ENCODE measurements at places on chromosomes 7 and 10. TPM values are rescaled to one million over a fixed set of nuclear protein-coding genes. Genes with fewer than 3 reads are reported as not detected.

GRCh38 chr7:30184791-30185487 lies 50.2 kb downstream of the MTURN start:
- no peak for DNase-seq

GRCh38 chr7:5360451-5360850 lies 63.2 kb downstream of the TNRC18 start:
- no peak for DNase-seq

GRCh38 chr7:12633582-12633981 lies 53.9 kb upstream of the ARL4A start:
- DNase-seq: no peak

DNA sequence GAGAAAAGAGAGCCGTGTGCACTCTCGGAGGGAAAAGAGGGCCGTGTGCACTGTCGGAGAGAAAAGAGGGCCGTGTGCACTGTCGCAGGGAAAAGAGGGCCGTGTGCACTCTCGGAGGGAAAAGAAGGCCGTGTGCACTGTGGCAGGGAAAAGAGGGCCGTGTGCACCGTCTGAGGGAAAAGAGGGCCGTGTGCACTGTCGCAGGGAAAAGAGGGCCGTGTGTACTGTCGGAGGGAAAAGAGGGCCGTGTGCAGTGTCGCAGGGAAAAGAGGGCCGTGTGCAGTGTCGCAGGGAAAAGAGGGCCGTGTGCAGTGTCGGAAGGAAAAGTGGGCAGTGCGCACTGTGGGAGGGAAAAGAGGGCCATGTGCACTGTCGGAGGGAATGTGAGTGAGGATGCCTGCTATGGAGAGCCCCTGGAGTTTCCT lies 188.7 kb downstream of the DNAJB6 start:
- DNase-seq: no peak

- DNase-seq: no peak
These were observed 78.8 kb upstream of the FAM180A start for GRCh38 chr7:135827391-135827790.

GRCh38 chr10:73095481-73096021 lies 1.1 kb downstream of the P4HA1 start:
- peak; percentile 79 for DNase-seq

KIAA1217 gene
- polyA plus RNA-seq: 112 TPM

DNA sequence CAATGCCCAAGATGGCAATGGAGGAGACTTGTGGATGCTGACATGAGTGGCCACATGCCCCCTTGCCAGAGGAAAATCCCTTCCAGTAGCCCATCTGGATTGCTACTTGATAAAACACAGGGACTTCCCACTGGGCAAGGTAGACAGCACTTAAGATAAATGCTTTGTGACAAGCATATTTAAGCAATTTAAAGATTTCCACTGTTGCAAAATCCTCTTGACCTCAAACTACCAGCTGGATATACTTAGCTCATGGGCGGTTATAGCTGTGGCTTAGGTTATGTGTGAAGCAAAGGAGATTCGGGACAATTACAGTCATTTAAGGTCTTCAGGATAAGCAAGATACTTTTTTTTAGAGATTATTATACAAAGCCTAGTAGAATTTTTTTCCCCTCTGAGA lies 238.1 kb downstream of the BMPER start:
- DNase-seq: no peak

CHN2 gene
- polyA plus RNA-seq: 18.1 TPM

GRCh38 chr7:155722118-155722517 lies 77.7 kb downstream of the RBM33 start:
- no peak for DNase-seq

DNA sequence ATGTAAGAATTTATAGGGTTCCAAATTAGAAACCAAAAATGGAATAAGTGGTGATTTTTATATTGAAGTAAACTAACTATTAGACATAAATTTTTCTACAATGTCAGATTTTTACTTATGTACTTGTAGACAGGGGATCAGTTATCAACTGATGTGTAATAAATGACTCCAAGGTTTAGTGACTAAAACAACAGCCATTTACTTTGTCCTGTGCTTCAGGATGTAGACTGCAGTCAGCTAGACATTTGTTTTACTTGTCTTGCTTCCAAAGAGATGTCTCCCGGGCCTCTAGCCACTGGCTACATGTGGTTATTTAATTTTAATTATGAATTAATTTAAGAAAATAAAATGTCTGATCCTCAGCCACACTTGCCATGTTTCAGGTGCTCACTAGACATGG lies 249.7 kb upstream of the IGFBP3 start:
- no peak for DNase-seq

- DNase-seq: no peak
These were observed 63.7 kb downstream of the TRUB1 start for GRCh38 chr10:115001506-115002381.

GRCh38 chr7:77467408-77467807 lies 51.3 kb upstream of the GSAP start:
- no peak for DNase-seq

DNA sequence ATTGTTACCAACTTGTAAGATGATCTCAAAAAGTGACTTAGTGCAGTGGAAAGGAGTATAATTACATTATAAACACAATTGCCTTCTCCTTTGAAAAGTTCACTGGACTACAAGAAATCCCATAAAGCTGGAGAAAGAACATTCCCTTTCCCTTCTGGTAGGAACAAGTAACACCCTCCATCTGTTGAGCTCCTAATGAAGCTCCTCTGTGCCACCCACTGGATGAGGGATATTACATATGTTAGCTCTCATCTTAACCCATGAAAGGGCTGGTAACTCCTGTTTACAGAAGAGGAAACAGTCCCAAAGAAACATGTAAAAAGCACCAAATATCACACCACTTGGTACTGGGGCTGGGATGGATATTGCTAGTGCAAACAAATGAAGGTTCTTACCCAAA lies 8.1 kb downstream of the PGAM1 start:
- no peak for DNase-seq

DNA sequence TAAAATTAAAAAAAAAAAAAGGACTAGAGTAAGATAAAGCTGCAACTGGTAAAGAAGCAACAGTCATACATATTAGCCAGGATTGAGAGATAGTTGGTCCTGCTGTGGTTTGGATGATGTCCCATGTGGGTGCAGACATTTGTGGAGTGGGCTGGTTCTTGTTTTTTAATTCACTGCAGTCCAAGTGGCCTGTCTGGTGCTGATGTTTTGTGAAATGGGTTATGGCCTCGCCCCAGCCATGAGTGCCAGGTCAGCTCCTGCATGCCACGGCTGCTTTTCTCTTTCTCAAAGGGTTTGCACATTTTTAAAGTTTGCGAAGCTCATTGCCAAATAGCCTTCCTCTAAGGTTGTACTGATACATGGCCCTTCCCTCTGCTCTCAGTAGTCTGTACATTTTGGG lies 14.1 kb upstream of the BTBD16 start:
- no peak for DNase-seq

GRCh38 chr7:22876986-22877729 lies 54.5 kb upstream of the TOMM7 start:
- no peak for DNase-seq

NUTM2B gene
- 2.7 TPM for polyA plus RNA-seq

GRCh38 chr7:84790882-84791281 lies 396.0 kb downstream of the SEMA3D start:
- DNase-seq: no peak

DNA sequence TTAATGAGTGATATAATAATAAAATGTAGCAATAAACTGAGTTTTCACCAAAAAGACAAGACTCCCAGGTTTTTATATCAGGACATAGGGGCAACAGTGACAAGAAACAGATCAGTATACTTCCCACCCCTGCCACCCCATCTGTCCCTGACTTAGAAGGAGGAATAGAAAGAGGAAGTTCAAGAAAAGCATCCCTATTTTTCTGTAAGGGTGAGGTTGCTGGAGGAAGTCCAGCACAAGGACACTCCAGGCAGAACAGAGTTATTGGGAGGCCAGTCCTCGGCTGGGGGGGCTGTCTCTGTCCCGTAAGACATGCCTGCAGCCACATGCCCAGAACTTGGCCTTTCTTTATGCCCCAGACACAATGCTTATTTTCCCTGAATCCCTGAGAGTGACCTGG lies 16.5 kb upstream of the TLX1 start:
- no peak for DNase-seq

DNA sequence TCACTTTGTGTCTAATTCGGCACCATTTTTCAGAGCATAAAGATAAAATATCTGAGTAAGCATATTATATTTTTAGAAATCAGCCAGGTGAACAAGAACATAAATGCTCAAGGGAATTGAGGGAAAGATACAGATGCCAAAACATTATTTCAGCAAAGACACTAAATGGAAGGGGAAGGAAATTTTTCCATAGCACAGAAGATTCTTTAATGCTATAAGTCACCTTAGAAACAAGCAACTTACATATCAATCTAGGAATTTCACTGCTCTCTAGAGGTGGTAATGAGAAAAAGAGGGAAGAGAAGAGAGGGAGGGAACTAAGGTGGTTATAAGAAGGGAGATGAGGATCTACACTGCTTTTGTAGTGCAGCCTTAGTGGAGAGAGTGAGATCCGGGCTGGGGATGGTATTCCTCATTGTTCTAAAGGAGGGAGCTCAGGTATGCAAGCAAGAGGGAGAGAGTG lies 20.4 kb downstream of the ZNF365 start:
- no peak for DNase-seq

SLC16A9 gene
- polyA plus RNA-seq: 43.5 TPM

GRCh38 chr10:2628705-2629104 lies 438.6 kb upstream of the PFKP start:
- DNase-seq: no peak

- DNase-seq: no peak
These were observed 119.3 kb upstream of the SEC61G start for GRCh38 chr7:54878339-54878738.

- DNase-seq: no peak
These were observed 8.0 kb downstream of the FRMPD2 start for GRCh38 chr10:48266528-48266927.

AASS gene
- polyA plus RNA-seq: 69.2 TPM

AS3MT gene
- polyA plus RNA-seq: 23.2 TPM

DNA sequence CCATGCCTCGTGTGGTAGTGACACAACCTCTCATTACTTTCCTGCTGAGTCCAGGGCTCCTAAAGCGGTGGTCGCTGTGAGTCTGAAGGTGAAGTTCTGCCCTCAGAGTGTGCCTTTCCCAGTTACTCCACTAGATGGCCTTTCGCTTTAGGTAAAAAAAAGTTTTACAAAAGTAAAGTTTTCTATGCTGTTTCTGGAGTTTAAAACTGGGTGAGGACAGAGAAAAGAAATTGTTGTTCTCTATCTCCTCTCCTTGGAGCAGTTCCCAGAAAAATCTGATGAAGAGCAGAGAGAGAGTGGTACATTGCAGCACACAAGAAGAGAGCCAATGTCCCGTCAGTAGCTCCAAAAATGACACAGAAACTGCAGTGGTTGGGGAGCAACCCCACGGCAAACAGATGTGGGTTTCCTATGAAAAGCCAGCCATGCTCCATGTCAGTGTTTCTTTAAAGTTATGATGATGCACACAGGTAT lies 257.1 kb downstream of the GLI3 start:
- DNase-seq: no peak

- DNase-seq: no peak
These were observed 624 bp upstream of the CEP55 start for GRCh38 chr10:93495654-93496321.

DNA sequence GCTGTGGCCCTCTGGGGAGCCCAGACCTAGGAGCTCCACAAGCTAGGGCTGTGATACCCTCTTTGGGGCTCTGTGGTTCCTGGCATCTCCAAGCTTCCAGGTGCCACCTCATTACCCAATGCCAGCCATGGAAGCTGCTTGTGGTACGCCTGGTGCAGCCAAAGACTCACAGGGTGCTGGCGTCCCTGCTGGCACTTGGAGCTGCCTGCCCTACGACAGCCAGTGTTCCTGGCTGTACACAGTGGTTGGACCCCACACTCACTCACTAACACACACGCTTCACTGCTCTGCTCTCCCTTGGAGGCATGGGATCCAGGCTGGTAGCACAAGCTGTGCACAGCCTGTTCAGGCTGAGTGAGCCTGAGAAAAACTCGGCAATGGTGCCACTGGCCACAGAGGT lies 894.1 kb upstream of the PHF14 start:
- no peak for DNase-seq

DNA sequence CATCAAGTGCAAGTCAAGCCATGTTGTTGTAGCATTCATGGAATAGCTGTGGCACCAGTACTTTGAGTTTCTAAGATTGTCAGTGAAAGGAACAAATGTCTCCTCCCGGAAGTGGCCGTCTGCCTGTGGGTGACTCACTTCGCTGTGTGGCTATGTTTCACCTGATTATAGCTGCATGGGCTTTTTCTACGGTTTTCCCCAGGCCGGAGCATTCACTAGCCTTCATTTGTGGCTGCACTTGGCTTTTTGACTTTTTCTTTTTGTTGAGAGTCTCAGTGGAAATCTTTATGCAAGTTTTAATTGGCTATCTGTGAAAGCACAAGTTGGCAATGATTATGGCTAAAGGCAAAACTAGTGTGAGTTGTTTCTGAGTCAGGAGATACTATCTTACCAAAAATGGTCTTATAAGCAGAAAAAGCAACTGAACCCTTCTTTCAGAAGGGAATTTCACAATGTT lies 35.0 kb downstream of the SRI start:
- DNase-seq: no peak

GRCh38 chr10:17516376-17516775 lies 62.0 kb upstream of the ST8SIA6 start:
- no peak for DNase-seq

SDK1 gene
- polyA plus RNA-seq: 7.6 TPM

HHEX gene
- polyA plus RNA-seq: 8.6 TPM

DNA sequence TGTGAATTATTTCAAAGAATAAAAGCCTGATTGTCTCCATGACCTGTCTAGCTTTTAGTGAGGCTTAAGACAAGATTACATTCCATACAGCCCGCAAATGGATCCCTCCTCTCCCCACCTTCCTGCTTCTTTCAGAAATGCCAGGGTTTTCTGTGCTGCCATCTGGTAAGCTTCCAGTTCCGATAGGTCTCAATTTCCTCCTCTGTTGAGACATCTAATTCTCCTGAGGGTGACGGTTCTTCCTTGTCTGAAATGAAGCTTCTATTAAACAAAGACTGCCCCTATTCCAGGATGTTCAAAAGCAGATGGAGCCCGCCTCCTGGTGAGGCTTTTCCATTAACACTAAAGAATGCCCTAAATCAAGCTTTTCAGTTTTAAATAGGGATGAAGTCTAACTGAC lies 295.6 kb downstream of the PTPRN2 start:
- no peak for DNase-seq

DNA sequence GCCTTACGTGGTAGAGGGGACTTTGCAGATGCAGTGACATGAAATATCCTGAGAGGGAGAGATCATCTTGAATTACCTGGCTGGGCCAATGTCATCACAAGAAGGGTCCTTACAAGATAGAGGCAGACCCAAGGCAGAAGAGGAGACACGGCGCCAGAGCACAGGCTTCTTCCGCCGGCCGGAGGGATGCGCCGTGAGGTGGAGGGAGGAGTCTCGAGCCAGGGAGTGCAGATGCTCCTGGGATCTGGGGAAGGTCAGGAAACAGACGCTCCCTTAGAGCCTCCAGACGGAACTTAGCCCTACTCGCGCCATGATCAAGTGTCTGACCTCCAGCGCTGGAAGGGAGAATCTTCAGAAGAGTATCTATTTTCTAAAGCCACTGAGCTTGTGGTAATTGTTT lies 304.8 kb downstream of the GLRX3 start:
- no peak for DNase-seq
